ENCODE measurements at places on chromosomes 4 and X. TPM values are rescaled to one million over a fixed set of nuclear protein-coding genes. Genes with fewer than 3 reads are reported as not detected.

FOXP3 gene
- not detected for total RNA-seq

HSD17B13 gene
- 0.15 TPM for total RNA-seq

WNK3 gene
- 0.92 TPM for total RNA-seq

BST1 gene
- 3.6 TPM for total RNA-seq

- no peak for DNase-seq
These were observed 4.6 kb upstream of the DCAF12L2 start for GRCh38 chrX:126170720-126171119.

- no peak for DNase-seq
These were observed 50.3 kb downstream of the MED28 start for GRCh38 chr4:17664755-17665154.

- DNase-seq: no peak
These were observed 156.0 kb downstream of the TBX22 start for GRCh38 chrX:80170581-80170980.

GRCh38 chr4:5030221-5030620, 11.0 kb upstream of the CYTL1 start:
- DNase-seq: no peak

DNA sequence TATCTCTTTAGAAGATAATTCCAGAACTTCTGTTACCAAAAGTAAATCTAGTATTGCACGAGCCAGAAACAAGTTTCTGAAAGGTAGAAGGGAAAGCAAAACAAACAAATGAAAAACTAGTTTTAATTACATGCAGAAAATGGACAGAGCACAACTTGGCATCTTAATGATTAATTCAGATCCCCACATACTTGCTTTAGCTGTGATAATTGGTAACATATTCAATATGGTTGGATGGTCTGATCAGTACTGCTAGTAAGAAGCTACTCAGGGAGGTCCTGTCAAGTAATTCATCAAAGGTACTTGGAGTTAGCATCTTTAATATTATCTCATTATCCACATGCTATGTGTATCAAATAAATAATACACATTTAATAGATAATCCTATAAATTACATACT, 204.3 kb downstream of the TRAM1L1 start:
- DNase-seq: no peak

- no peak for DNase-seq
These were observed 966.2 kb downstream of the RPA4 start for GRCh38 chrX:97849951-97850350.

DNA sequence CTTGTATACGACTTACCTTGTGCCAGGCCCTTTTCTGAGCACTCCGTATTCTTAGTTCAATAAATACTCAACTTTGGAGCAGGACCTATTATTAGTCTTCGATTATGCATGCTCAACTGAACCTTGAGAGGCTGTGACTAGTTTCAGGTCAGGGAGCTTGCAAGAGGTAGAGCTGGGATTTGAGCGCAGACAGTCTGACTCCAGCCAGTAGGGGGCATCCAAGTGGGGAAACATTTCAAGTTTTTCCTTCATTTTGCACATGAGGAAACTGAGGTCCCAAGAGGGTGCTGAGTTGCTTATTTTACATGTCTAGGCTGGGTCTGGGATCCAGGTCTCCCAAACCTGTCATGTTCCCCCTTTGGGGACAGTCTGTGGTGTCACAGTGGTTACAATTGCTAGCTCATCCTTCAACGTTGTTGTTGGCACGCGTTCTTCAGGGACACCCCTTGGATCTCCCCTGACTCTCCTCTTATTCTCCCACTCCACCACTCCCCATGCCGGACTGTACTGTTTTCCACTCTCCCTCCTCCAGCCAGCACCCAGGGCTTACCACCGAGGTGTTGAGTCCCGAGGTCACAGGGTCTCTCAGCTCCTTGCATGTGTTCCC, 6.7 kb upstream of the PRICKLE3 start:
- no peak for DNase-seq

DNA sequence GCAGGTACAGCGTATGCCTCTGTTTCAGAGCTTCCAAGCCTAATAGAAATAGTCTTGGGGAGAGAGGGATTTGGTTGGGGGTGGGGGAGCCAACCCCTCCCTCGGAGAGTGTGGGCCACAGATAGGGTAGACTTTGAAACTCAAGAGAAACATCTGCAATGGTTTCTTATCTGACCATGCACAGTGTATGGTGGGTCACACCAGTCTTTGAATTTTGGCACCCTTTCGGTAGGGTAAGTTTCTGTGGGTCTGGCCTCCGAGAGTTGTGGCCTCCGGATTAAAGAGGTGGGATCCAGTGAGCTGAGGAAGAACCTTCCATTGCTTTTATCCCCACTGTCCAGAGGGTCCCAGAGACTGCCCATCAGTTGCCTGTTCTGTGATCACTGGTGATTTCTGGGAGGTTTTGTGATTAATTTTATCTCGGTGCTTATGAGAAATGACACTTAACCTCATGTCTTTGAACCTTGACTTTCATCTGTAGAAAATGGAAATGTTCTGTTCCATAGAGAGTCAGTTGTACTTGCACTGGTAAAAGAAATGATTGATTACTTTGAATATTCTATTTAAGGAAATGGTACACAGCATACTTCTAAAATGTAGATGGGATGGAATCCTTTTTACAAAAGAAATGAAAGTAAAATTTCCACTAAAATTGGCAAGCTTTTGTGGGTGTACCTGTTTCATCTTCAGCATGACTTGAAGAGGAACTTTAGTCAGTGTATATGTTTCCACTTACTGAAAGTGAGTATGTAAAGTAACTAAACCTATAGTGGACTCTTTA, 62.7 kb downstream of the TMEM131L start:
- DNase-seq: no peak

- no peak for DNase-seq
These were observed 145.9 kb downstream of the CPEB2 start for GRCh38 chr4:15148199-15148598.
